ENCODE measurements at places on chromosomes 2 and 18.

- DNase-seq, result no peak
Measured at GRCh38 chr18:34650121-34650545, 60.0 kb upstream of the DTNA start.

DNA sequence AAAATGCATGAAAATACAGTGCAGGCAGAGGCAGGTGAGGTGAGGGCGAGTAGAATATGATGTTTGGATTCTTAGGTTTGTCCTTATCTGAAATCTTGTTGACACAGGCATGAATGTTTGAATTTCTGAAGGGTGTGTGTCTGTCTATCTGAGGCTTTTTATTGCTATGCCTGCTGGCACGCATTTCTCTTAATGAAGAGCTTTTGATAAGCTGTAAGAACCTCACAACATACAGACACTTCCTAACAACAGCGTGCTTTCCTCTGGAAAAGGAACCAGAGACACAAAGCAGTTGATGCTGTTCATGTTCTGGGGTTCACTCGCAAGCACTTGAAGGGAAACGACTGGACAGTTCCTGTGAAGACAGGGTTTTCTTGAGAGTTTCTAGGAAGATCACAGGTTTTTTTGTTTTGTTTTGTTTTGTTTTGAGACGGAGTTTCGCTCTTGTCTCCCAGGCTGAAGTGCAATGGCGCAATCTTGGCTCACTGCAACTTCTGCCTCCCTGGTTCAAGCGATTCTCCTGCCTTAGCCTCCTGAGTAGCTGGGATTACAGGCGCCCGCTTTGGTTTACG lies 33.3 kb upstream of the CABLES1 start:
- DNase-seq, result no peak

- no peak for DNase-seq
Measured at GRCh38 chr2:109382226-109382895, 231.4 kb downstream of the SEPTIN10 start.

DNA sequence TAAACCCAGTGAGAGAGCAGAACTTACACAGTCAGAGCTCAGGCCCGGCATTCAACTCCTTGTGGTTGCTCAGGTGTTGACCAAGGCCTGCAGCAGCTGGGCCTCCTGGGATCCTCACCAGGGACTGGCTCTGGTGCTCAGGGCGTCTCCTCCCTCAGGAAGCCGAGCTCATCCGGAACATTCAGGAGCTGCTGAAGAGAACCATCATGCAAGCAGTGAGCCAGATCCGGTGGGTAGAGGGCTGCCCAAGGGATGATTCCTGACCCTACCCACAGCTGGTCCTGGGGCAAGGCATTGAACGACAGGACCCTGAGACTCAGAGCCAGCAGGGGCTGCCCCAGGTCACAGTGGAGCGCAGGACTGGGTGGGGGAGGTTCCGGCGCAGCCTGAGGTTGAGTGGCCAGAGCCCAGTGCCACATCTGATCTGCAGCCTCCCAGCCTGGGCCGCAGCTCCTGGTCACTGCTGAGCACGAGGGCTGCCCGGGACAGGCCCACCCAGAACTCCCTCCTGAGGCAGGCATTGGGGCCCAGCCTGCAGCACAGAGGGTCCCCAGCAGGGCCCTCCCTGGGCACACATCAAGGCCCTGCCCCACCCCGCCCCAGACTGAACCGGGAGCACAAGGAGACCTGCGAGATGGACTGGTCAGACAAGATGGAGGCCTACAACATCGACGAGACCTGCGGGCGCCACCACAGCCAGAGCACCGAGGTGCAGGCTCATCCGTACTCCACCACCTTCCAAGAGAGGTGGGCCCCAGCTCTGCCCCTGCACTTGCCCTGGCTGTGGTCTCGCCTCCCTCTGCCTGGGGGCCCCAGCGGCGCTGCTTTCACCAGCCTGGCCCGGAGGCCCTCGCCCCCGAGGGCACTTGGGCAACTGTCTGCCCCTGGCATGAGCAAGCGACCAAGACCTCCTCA lies 2.4 kb downstream of the TEKT4 start:
- DNase-seq, result no peak

DNA sequence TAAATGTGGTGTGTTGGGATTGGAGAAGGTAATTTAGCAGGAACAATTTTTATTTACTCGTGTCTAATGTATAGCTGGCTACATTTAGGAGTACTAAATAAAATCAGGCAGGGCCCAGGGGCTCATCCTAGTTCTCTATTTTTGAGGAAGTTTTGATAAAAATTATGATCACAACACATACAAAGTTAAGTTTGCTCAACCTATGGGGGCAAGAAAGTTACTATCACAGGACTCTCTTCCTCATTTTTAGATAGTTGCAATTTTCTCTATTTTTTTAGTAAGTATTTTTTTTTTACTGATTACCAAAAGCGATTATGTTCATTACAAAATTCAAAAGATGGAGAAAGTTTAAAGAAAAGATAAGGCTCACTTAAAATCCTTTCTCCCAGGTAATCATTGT lies 60.0 kb upstream of the RPE start:
- no peak for DNase-seq

DNA sequence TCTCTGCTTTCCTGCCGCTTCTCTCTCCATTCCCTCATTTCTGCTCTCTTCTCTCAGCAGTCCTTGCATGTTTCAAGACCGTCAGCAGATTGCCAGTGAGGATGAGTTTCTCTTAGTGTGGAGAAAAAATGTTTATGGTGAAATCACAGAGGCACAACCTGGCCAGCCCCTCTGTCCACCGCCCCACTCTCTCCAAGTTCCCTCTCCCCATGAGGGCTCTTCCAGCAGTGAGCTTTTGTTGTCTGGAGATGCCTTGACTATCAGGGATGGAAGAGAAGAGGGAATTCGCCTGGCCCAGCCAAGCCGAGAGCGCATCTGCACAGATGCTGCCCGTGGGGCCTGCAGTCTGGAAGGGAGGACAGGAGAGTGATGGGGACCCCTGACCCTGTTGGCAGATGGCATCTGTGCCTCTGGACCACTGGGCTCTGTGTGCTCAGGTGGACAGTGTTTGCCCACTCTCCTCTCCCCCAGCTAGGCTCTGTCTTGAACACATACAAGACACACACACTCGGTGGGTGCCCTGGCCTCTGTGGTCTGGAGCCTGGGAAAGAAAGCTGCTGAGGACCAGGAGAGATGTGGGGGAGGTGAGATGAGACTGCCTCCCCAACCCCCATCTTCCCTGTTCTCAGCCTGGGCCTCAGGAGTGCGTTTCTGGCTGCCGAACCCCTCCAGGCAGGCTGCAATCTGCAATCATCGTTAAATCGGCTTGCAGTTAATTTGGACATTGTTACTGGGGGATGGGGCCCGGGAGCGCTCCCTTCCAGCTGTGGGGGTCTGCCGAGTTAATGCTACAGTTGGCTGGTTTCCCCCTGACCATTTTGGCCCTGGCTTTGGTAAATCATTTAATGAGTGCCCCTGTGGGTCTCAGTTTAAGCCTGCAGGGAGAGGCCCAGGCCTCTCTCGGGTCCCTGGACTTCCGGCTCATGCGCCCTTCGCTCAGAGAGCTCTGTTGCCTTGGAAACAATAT lies 4.5 kb downstream of the ITM2C start:
- DNase-seq, result no peak

DNA sequence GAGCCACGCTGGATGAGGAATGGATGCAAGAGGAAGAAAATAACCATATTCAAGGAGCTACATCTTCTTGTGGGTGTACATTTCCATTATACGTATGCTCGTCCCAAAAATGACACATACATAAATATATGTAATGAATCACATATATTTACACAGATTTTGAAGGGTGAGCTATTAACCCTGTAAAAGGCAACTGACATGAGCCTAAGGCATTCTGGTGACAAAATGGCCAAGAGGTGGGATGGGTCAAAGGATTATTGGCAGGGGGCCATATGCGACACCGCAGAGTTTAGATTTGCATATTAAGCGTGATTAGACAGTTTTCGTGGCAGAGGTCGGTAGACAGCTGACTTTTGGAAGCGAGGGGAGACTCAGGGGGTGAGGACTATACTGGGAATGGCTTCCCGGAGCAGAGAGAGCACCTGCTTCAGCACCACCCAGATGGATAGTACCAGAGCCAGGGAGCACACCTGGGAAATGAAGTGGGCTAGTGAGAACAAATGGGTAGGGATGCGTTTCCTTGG lies 431 bp upstream of the CNRIP1 start:
- no peak for DNase-seq

DNA sequence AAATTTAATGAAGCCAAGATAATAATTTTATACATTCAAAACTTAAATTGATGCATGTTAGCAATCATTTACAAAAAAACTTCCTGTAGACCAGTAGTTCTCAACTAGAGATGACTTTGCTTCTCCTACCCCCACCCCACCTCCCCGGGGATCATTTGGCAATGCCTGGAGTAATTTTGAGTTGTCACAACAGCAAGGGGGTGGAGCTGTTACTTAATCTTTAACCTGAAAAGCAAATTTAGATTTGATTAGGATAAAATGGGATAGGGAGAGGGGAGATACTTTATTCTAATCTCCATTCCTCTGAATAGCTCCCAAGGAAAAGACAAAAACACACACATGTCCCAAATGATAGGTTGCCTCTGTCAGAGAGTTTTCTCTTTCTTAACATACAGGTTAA lies 4.2 kb downstream of the SLC40A1 start:
- DNase-seq, result no peak

GRCh38 chr2:88188748-88189147 lies 18.6 kb downstream of the THNSL2 start:
- no peak for DNase-seq

DNA sequence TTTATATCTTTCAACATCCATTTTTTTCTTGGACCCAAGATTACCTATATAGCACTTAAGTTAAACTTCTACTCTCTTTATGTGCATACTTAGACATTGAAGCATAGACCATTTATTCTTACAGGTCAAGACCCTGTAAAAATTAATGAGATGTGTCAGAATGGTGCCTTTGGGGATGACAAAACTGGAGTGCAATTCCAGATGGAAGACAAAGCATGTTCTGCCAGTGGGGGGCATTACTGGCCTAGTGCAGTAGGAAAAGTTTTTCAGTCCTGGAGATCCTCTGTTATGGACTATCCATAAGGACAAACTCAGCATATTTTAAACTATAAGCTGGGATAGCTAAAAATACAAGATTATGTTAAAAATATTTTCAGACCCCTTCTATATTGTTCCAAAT lies 57.8 kb upstream of the MMADHC start:
- DNase-seq, result no peak

DNA sequence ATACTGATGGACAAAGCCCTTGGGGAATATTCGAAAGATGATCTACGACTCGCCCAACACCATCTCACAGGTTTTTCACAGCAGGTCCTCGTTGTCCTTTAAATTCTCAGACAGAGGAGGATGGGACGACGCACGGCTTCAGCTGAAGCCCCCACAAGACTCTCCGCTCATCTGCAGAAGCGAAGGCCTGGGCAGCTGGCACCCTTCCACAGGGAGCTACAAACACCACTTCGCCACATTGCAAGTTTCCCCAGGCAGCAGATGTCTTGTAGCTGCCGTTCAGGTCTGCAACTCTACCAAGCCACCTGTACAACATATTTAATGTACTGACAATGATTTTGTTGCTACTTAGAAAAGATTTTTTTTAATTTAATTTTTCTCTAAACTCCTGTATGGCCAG lies 642.9 kb downstream of the ZEB2 start:
- DNase-seq, result no peak

- DNase-seq, result no peak
Measured at GRCh38 chr2:53859206-53860181, at the start of gene GPR75. Gene GPR75, minus strand, starts transcription at chr2:53859967. Its CDS starts 5,211 bp downstream, at chr2:53854756.

- DNase-seq, result peak; percentile 15
Measured at GRCh38 chr18:55220523-55220922, 261.3 kb upstream of the CCDC68 start.

DNA sequence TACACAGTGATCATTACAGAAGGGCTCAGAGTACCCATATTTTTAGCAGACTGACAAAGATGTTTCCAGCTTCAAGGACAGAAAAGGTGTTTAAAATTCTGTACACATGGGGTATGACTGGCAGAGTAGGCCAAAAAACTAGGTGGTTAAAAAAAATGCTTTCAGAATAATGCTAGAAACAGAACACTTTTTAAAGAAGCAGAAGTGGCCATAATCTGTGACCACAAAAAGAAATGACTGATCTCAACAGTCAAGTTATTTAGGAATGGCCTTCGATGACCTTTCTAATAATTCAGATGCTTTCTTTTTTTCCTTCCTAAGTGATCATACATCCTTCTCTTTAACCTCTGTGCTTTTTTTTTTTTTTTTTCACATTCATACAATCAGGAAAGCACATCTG lies 4.1 kb upstream of the AQP4 start:
- DNase-seq, result no peak

DNA sequence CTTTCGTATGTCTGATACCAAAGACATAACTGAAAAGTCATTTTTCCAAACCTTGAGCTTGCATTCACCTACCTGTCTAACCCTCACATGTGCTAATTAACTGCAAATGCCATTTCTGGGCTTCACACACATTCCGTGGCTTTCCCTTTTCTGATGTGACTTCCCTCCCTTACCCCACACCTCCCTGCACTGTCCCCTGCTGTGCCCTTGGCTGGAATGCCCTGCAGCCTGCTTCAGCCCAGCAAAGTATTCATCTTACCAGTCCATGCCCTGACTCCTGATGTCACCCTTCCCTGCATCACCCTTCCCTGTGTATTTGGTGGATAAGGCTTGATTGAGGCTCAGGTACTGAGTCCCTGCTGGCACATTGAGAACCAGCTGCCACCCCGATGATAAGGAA lies 12.2 kb downstream of the RETSAT start:
- DNase-seq, result no peak

DNA sequence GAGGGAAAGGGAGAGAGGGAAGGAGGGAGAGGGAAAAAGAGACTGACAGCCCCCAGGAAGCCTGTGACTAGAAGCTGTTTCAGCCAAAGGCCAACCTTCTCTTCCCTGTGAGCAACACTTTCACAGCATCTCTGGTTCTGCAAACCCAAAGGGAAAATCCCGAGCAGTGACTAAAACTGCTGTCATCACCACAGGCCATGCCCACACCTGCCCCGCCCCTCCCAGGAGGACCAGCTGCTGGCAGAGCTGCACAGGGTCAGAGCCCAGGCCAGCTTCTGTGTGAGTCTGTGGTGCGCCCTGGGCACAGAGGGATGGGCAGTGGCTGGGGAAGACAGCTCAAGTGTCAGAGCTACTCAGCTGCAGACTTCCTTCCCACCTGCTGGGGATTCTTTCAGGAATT lies 64.9 kb upstream of the OTOS start:
- no peak for DNase-seq

GRCh38 chr2:135164431-135164830 lies 112.3 kb downstream of the RAB3GAP1 start:
- DNase-seq, result no peak

DNA sequence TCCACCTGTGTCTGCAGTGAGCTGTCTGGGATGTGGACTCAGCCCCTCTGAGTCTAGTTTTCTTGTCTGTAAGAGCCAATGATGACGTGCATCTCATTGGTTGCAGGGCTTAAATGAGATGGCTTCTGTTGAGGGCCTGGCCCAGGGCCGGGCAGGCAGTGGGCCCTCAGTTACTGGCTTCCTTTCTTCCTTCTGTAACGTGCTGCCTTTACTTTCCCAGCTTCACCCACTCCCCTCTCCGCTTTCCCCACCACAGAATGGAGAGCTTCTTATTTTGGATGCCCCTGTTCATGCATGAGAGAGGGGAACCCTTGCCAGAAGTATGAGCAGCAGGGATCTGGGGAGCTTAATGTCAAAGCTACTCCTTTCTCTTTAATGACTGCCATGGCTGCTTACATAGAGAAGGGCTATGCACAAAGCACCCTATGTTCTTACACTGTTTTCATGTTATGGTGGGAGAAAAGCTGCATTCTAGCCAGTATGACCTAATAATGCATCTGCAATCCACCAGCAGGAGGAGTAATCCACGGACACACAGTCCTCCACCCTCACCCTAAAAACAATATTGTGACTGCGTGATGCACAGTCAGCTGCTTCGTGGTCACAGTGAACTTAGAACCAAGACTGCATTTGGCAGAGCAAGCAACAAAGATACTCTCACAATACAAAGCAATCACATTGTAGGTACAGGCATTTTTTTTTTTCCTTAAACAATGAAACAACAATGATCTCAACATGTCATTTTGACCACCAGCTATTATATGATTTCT lies 37.2 kb downstream of the CREG2 start:
- DNase-seq, result no peak
